Memory B cell (primary cell): ENCODE measurements at places on chromosomes 2 and 18.

DNA sequence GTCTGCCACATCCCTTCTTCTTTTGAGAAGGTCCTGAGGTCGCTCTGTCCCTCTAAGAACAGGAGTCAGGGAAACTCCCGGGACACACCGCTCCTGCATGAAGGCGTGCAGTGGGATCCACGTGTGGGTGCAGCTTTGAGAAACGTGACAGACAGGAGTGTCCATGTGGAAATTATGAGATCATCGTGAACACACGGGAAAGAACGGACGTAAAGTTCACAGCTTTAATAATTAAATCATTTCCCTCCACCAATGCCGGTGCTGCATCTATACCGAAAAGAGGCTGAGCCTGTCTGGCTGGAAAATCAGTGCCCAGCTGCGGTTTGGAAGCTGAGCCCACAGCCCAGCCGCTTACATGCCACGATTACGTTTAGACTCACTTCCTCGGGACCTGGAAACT, 372.4 kb upstream of the SALL3 start:
- no peak for DNase-seq
- no peak overlapping the region for H3K4me3 ChIP-seq
- H3K36me3 ChIP-seq = peaks cover 2% of the 10 kb centered on the region
- peaks cover 12% of the 10 kb centered on the region for H3K27me3 ChIP-seq

GRCh38 chr2:143030127-143030526, 99.1 kb upstream of the ARHGAP15 start:
- no peak overlapping the region for H3K4me3 ChIP-seq
- no peaks in the 10 kb centered on the region for H3K27me3 ChIP-seq
- H3K4me1 ChIP-seq = peaks cover 7% of the 10 kb centered on the region
- H3K27ac ChIP-seq = peak overlapping the region; percentile 87
- no peak for DNase-seq
- H3K36me3 ChIP-seq = peaks cover 9% of the 10 kb centered on the region

DNA sequence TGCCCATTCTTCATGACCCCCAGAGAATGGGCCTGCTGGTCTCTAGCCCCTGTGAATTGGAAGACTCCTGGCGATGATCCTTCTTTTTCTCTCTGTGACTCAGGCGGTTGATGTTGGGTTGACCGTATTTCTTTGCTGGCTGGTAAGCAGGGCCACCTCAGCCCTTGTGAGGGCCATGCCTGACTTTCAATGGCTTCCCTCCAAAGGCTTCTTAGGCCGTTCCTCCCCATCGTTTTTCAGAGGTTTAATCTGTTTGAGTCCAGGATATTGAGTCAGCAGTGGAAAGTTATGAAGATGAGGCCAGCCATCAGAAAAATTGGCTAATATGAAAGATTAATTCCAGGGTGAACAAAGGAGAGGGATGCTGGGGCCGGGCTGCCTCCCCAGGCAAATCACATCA, 13.6 kb downstream of the HPCAL1 start:
- peaks cover 26% of the 10 kb centered on the region for H3K4me1 ChIP-seq
- peaks cover 8% of the 10 kb centered on the region for H3K36me3 ChIP-seq
- H3K27ac ChIP-seq = no peak overlapping the region
- H3K27me3 ChIP-seq = no peaks in the 10 kb centered on the region
- no peak overlapping the region for H3K4me3 ChIP-seq
- DNase-seq = no peak

GRCh38 chr2:240250985-240251847, 110.8 kb upstream of the OTOS start:
- no peak overlapping the region for H3K4me3 ChIP-seq
- no peaks in the 10 kb centered on the region for H3K36me3 ChIP-seq
- H3K27me3 ChIP-seq = peaks cover 18% of the 10 kb centered on the region
- H3K27ac ChIP-seq = no peak overlapping the region

DNA sequence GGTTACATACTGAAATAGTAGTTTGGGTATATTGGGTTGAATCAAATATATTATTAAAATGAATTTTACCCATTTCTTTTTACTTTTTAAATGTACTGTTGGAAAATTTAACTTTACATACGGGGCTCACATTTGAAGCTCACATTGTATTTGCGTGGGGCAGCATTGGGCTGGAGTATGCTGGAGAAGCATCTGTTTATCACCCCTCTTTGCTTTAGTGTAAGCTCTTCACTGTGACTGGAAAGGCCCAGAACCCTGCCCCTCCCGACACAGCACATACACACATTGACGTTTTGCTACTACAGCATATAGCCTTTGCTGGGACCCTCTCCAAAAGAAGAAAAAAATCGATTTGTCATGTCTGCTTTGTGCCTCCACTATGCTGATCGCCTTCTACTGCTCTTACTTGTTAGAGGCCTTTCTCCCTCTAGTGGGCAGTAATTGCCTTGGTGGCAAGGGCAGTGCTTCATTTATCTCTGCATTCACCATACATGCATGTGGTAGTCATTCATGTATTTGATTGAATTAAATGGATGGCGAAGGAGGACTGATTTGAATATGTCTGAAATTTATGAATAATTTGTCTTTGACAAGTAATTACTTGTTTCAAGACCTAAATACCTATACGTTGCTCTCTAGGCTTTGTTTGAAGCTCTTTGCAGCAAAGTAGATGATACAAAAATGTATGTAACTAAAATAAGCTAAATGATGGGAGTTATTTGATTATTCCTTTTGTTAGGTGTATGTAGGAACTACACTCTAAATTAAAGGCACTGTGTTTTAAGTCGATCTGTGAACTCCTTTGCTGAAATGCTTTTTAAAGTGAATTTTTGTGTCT, 37.4 kb downstream of the VAPA start:
- no peaks in the 10 kb centered on the region for H3K27me3 ChIP-seq
- no peak for DNase-seq
- H3K36me3 ChIP-seq = peaks cover 30% of the 10 kb centered on the region
- H3K4me3 ChIP-seq = no peak overlapping the region
- H3K4me1 ChIP-seq = peaks cover 3% of the 10 kb centered on the region
- H3K27ac ChIP-seq = no peak overlapping the region

- no peak overlapping the region for H3K27ac ChIP-seq
- no peaks in the 10 kb centered on the region for H3K4me1 ChIP-seq
- DNase-seq = no peak
- no peak overlapping the region for H3K4me3 ChIP-seq
Observed at GRCh38 chr2:76008001-76008702, 297.4 kb upstream of the GCFC2 start.

- no peak overlapping the region for H3K27ac ChIP-seq
- no peak overlapping the region for H3K4me3 ChIP-seq
- peaks cover 9% of the 10 kb centered on the region for H3K4me1 ChIP-seq
- H3K27me3 ChIP-seq = no peaks in the 10 kb centered on the region
- peaks cover 5% of the 10 kb centered on the region for H3K36me3 ChIP-seq
Observed at GRCh38 chr2:45497355-45497754, 113.7 kb downstream of the SRBD1 start.

DNA sequence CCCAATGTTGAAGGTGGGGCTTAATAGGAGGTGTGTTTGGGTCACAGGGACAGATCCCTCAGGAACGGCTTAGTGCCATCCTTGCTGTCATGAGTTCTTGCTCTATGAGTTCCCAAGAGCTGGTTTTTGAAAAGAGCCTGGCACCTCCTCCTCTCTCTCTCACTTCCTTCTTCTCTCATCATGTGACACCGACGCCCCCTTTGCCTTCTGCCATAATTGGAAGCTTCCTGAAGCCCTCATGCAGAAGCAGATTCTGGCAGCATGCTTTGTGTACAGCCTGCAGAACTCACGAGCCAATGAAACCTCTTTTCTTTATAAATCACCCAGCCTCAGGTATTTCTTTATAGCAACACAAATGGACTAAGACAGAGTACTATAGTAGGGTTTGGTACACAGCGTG, 100.4 kb upstream of the SH3BP4 start:
- H3K27ac ChIP-seq = peak overlapping the region; percentile 3
- peaks cover 14% of the 10 kb centered on the region for H3K27me3 ChIP-seq
- peaks cover 3% of the 10 kb centered on the region for H3K4me1 ChIP-seq
- no peak for DNase-seq
- peaks cover 2% of the 10 kb centered on the region for H3K36me3 ChIP-seq

GRCh38 chr2:131425231-131425941, 50.5 kb upstream of the TUBA3D start:
- peaks cover 3% of the 10 kb centered on the region for H3K36me3 ChIP-seq
- H3K27me3 ChIP-seq = peaks cover 24% of the 10 kb centered on the region
- H3K4me1 ChIP-seq = peaks cover 2% of the 10 kb centered on the region

- H3K36me3 ChIP-seq = peaks cover 2% of the 10 kb centered on the region
- peaks cover 29% of the 10 kb centered on the region for H3K27me3 ChIP-seq
- peak overlapping the region; percentile 56 for H3K4me3 ChIP-seq
Observed at GRCh38 chr2:69013840-69014821, 1.2 kb downstream of the ANTXR1 start.

GRCh38 chr18:41695441-41695840, 259.6 kb upstream of the PIK3C3 start:
- H3K4me1 ChIP-seq = no peaks in the 10 kb centered on the region
- no peak overlapping the region for H3K27ac ChIP-seq
- no peak for DNase-seq
- no peaks in the 10 kb centered on the region for H3K36me3 ChIP-seq
- H3K4me3 ChIP-seq = no peak overlapping the region
- no peaks in the 10 kb centered on the region for H3K27me3 ChIP-seq

GRCh38 chr18:31156821-31157763, 5.6 kb downstream of the DSC1 start:
- H3K36me3 ChIP-seq = no peaks in the 10 kb centered on the region
- DNase-seq = no peak
- H3K27me3 ChIP-seq = no peaks in the 10 kb centered on the region
- H3K27ac ChIP-seq = no peak overlapping the region
- no peaks in the 10 kb centered on the region for H3K4me1 ChIP-seq
- no peak overlapping the region for H3K4me3 ChIP-seq
